ENCODE measurements at places on chromosomes 7 and 10. TPM values are rescaled to one million over a fixed set of nuclear protein-coding genes. Genes with fewer than 3 reads are reported as not detected.

Gene HIF1AN
- polyA plus RNA-seq: 43.0 TPM

Gene SAP25
- polyA plus RNA-seq: not detected

Gene OR2A12
- not detected for polyA plus RNA-seq

Gene TAC1
- 1.4 TPM for polyA plus RNA-seq

Gene SPDYE2
- polyA plus RNA-seq: not detected

Gene SLC16A9
- 226 TPM for polyA plus RNA-seq

Gene CALML3
- 0.07 TPM for polyA plus RNA-seq

Gene MOGAT3
- not detected for polyA plus RNA-seq

Gene RHBDD2
- 187 TPM for polyA plus RNA-seq

Gene TPST1
- 6.8 TPM for polyA plus RNA-seq

Gene BMPER
- polyA plus RNA-seq: 0.32 TPM

Gene HTR5A
- polyA plus RNA-seq: not detected

Gene SLC13A1
- not detected for polyA plus RNA-seq

Gene CRYGN
- polyA plus RNA-seq: not detected

Gene IDE
- 44.9 TPM for polyA plus RNA-seq

Gene GHRHR
- polyA plus RNA-seq: 11.5 TPM

Gene DOCK4
- 9.2 TPM for polyA plus RNA-seq

Gene MYL10
- not detected for polyA plus RNA-seq

Gene FXYD4
- not detected for polyA plus RNA-seq

Gene DDC
- polyA plus RNA-seq: 10.4 TPM

Gene ZNF804B
- polyA plus RNA-seq: 0.04 TPM

Gene CPN1
- not detected for polyA plus RNA-seq

Gene SORCS3
- 2.2 TPM for polyA plus RNA-seq

Gene LRRN3
- 21.2 TPM for polyA plus RNA-seq

Gene TRPV5
- not detected for polyA plus RNA-seq

Gene ASZ1
- not detected for polyA plus RNA-seq

Gene DEPP1
- polyA plus RNA-seq: 86.8 TPM

Gene CACNA2D1
- 12.9 TPM for polyA plus RNA-seq

Gene CYP2C18
- not detected for polyA plus RNA-seq

Gene EPO
- 0.10 TPM for polyA plus RNA-seq

Gene ARHGEF5
- 1.7 TPM for polyA plus RNA-seq

Gene TMEM236
- polyA plus RNA-seq: 0.24 TPM

Gene POU6F2
- polyA plus RNA-seq: not detected

Gene AMZ1
- 0.07 TPM for polyA plus RNA-seq

Gene LDB3
- 1.9 TPM for polyA plus RNA-seq

Gene HMX2
- polyA plus RNA-seq: not detected

Gene LIPK
- polyA plus RNA-seq: not detected

Gene ACTL6B
- polyA plus RNA-seq: 0.64 TPM

Gene IDI2
- not detected for polyA plus RNA-seq

Gene CALY
- polyA plus RNA-seq: 18.3 TPM

Gene THNSL1
- 3.4 TPM for polyA plus RNA-seq

Gene SEC61A2
- 8.4 TPM for polyA plus RNA-seq

Gene OR6V1
- polyA plus RNA-seq: not detected

Gene RBP3
- polyA plus RNA-seq: not detected

Gene TEX36
- not detected for polyA plus RNA-seq

Gene TMEM140
- 14.6 TPM for polyA plus RNA-seq

Gene SFRP4
- 21.0 TPM for polyA plus RNA-seq

Gene ERVW-1
- not detected for polyA plus RNA-seq

Gene CTAGE4
- polyA plus RNA-seq: not detected

Gene POLR1F
- polyA plus RNA-seq: 25.0 TPM

Gene TRIM50
- polyA plus RNA-seq: 0.56 TPM

Gene PDE1C
- 2.6 TPM for polyA plus RNA-seq

Gene KLF14
- polyA plus RNA-seq: 0.48 TPM

Gene PRSS37
- not detected for polyA plus RNA-seq

Gene ASB15
- not detected for polyA plus RNA-seq

Gene FAM131B
- 0.20 TPM for polyA plus RNA-seq

Gene PON2
- 74.4 TPM for polyA plus RNA-seq

Gene IGF2BP3
- polyA plus RNA-seq: 0.09 TPM
